Pancreas (tissue), 10 donors: ENCODE measurements at places on chromosomes 6 and 20. TPM values are rescaled to one million over a fixed set of nuclear protein-coding genes. Genes with fewer than 3 reads are reported as not detected.

DNA sequence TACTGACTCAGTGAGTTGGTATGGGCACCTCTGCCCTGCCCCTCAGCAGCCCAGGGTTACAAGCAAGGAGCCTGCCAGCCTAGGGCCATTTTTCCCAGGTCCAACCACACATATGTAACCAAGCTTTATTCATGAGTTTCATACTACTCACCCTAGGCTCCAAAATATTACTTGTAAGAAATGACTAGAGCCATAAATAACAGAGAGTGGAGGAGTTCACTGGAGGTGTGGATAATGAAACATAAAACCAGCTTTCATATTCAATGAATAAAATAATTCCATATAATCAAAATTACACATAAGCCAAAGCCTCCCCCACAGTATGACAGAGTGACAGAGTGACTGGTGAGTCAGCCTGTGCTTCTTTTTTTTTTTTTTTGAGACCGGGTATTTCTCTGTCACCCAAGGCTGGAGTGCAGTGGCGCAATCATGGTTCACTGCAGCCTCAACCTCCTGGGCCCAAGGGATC is 229.8 kb upstream of the SASH1 start:
- H3K27me3 ChIP-seq, result no peaks in the 10 kb centered on the region
- no peak overlapping the region for H3K4me3 ChIP-seq
- no peaks in the 10 kb centered on the region for H3K4me1 ChIP-seq
- no peak for DNase-seq
- no peak overlapping the region for H3K27ac ChIP-seq

DNA sequence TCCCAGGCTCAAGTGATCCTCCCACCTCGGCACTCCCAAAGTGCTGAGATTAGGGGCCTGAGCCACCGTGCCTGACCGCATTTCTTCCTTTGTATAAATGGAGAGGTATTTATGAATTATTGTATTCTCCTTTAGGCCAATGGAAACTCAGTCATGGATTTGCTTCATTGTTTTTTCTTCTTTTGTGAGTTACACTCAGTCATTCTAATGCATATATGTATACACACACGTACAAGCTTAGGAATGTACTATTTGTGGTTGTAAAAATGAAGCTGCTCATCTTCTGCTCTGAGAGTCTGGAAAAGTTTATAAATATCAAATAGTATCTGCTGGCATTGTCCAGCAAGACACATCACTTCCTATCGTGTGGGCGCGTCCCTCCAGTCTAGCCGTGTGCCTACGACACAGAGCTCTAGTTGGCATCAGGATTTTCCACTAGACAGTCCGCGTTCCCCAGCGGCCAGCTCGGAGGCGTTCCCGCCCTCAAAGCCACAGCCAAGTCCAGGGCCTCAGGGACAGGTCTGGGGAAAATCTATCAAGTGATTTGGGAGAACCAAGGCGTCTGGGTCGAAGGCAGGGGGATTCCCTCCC is 215.2 kb downstream of the NFATC2 start:
- DNase-seq, result no peak
- no peak overlapping the region for H3K27ac ChIP-seq
- no peaks in the 10 kb centered on the region for H3K27me3 ChIP-seq
- H3K4me3 ChIP-seq, result no peak overlapping the region

Gene VARS2
- 40.6 TPM for polyA plus RNA-seq

- DNase-seq, result no peak
- no peak overlapping the region for H3K27ac ChIP-seq
- H3K4me1 ChIP-seq, result no peaks in the 10 kb centered on the region
- no peaks in the 10 kb centered on the region for H3K27me3 ChIP-seq
- no peaks in the 10 kb centered on the region for H3K36me3 ChIP-seq
Observed at GRCh38 chr6:121694801-121695251, 259.4 kb downstream of the GJA1 start.

Gene CPNE5
- polyA plus RNA-seq, result 1.2 TPM

DNA sequence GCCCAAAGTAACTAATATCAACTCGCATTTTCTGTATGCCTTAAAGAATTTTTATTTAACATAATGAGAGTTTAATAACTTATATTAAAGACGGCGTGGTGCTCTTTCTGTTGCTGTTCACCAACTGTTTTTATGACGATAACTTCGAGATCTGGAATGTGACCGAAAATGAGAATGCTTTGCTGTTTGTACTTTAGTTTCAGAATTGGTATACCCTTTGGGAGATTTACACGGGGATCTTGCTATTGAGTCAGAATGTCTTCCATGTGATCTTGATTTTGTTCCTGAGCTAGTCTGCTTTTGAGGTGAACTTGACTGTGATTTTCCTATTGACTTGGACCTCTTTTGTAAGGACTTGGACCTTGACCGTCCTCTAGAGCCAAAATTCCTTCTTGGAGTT is 17.9 kb downstream of the PNRC1 start:
- H3K4me3 ChIP-seq, result no peak overlapping the region
- no peaks in the 10 kb centered on the region for H3K36me3 ChIP-seq
- H3K4me1 ChIP-seq, result no peaks in the 10 kb centered on the region
- no peak for DNase-seq
- H3K27me3 ChIP-seq, result no peaks in the 10 kb centered on the region

- H3K36me3 ChIP-seq, result no peaks in the 10 kb centered on the region
- H3K27ac ChIP-seq, result no peak overlapping the region
- DNase-seq, result no peak
- no peaks in the 10 kb centered on the region for H3K27me3 ChIP-seq
Observed at GRCh38 chr20:11728937-11729336, 188.8 kb upstream of the BTBD3 start.
